Stimulated activated CD4-positive, alpha-beta T cell treated with anti-CD3 and anti-CD28 coated beads, Interleukin-15, amount 100 ng/mL, for 24 hours (primary cell): ENCODE measurements at places on chromosomes 16 and 17.

DNA sequence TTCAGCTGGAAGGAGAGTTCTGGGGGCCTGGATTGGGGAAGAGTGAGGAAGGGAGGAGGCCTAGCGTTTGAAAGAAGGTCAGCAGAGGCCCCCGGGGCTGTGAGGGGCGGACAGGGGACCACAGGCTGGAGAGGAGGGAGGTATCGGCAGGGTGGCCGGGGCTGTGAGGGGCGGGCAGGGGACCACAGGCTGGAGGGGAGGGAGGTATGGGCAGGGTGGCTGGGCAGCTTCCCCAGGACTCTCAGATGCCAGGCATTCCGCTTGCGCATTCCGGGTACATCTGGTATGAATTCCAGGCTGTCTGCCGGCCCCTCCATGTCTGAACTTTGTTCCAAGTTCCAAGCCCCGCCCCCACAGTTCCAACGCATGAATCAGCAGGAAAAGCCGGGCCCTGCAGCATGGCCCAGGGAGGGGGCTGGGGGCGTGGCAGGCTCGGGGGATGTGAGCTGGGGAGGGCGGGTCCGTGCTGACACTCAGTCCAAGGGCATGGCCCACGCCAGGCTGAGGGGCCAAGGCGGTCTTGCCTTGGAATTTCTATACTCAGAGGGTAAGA lies 4.3 kb upstream of the TLCD2 start:
- DNase-seq: peak; percentile 59

DNA sequence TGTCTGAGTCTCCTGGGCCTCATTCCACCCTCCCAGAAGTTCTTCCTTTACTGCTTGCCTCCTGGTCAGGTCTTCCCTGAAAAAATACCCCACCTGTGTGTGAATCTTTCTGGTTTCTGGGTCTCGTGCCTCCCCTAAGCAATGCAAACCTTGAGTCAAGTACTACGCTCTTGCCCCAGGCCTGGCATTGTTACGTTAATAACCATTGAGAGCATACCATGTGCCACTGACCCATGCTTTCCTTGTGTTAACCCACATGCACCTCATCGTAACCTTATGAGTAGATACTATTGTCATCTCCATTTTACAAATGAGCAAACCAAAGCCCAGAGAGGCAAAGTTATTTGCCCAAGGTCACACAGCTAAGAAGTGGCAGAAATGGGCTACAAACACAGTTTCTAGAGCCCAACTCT lies 25.4 kb upstream of the TOB1 start:
- no peak for DNase-seq

GRCh38 chr16:5028950-5029475 lies 4.7 kb downstream of the NAGPA start:
- no peak for DNase-seq

DNA sequence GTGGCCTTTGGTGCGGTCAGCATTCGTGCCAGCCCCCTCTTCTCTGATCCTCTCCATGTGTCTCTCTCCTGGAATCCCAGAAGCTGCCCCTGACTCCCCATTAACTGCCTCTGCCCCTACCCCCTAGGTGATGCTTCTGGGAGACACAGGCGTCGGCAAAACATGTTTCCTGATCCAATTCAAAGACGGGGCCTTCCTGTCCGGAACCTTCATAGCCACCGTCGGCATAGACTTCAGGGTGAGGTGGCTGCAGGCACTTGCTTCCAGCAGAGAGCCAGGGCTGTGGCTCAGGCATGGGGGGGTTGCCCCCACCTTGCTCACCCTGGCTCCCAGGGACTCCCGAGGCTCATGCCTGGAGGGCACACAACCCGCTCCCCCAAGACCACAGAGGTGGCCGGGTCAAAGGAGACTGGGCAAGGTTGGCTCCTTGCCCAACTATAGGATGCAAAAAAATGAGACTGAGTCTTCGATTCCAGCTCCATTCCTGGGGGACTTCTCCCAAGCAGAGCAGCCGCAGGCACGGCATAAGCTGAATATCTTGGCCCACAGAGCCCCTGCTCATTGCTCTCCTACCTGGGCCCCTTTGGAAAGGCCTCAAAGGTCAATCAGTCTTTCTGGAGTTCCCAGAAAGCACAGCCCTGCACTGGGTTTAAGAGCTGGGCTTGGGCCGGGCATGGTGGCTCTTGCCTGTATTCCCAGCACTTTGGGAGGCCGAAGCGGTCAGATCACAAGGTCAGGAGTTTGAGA lies 3.8 kb downstream of the RAB37 start:
- DNase-seq: no peak

DNA sequence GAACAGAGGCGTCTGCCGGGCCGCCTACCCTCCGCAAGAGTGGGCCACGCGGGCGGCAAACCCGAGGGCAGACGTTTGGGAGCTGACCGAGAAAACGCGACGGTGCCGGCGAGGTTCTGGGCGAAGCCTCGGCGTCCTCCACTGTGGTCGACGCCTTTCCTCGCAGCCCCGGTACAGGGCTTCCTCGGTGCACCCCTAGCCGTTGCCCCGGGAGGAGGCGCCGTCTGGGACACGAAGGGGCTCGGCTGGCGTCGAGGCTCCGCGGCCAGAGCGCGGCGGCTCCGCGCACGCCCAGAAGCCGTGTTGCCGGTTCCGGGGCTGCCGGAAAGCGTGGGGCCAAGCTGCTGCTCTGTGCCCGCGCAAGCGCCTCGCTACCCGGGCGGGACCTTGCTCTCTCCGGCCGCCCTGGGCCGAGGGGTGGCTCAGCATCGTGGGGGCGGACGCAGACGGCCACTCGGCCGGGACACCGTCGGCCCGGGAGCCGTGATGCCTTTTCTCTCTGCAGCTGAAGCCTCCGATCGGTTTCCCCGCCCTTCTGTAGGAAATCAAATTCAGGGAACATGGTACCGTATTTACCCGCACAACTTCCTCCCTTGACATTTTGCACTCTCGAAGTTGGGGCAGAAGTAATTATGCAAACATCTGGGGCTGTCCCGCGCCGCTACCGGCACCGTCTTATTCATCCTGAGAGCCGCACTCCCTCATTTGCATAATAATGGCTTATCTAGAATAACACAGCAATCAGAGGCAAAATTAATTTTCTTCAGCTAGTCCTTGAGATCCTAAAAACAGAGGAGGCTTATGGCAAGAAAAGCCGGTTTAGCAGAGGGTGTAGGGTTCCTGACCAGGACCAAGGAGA lies 7.3 kb upstream of the CBX8 start:
- DNase-seq: peak; percentile 86

GRCh38 chr16:19645557-19645981 lies 72.5 kb downstream of the KNOP1 start:
- no peak for DNase-seq

GRCh38 chr17:10197721-10198508 lies 491 bp downstream of the GAS7 start:
- DNase-seq: peak; percentile 18

DNA sequence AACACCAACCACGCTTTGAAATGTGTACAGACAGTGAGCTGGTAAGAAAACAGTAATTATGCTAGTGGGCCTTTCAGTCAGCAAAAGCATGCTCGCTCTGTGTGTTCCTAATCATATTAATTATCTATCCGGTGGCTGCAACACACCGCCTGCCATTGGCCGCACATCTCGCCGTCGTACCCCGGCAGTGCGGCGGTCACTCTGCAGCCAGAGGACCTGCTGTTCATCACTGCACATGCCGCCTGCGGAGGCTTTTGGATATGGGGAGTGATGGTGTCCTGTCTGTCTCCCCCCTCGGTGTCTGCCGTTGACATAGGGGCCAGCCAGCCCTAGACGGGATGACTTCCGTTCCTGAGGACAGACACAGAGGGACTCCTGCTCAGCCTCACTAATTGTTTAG lies 68.5 kb downstream of the RPA1 start:
- no peak for DNase-seq

DNA sequence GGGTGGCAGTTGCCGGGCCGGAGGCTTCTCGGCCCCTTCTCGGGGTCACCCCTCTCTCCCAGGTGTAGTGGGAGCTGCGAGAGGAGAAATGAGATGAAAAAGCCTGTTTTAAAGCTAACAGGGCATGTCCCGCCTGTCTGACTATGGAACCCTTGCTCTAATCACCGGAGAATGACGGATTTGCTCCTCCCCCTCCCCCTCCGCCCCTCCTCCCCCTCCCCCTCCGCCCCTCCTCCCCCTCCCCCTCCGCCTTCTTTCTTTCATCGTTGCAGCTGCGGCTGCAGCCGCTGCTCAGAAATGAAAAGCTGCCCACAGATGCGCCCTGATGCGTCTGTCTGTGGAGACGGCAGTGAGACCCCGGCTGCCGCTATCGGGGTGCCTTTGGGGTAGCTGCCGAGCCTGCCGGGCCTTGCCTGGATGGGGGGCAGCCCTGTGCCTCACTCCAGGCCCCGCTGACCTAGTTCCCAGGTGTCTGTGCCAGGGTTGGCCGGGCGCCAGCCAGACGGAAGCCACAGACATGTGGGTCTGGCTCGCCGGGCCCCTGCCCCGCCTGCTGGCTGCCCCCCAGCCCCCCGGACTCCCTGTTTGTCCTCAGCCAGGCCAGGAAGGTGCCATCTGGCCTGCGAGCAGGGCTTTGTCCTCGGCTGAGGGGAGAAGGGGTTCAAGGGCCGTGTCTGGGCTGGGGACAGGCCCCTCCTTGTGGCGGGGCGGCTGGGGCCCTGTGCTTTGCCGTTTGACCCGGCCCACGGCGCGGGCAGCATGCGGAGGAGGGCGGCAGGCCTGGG lies 37.7 kb downstream of the GINS2 start:
- no peak for DNase-seq
